ENCODE measurements at places on chromosomes 5 and 9. TPM values are rescaled to one million over a fixed set of nuclear protein-coding genes. Genes with fewer than 3 reads are reported as not detected.

- no peak for DNase-seq
These were observed 454 bp downstream of the NELFB start for GRCh38 chr9:137255448-137256114.

DNA sequence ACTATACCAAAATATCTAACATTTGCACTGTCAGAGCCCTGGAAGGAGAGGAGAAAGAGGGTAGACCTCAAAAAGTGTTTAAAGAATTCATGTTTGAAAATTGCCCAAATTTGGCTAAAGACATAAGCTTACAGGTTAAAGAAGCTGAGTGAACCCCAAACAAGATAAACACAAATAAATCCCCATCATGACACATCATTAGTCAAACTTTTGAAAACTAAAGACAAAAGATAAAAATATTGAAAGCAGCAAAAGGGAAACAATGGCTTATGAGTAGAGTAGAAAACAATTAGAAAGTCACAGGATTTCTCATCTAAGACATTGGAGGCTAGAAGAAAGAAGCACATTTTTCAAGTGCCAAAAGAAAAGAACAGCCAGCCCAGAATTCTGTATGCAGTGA is 6.1 kb upstream of the UBLCP1 start:
- no peak for DNase-seq

Gene BTNL8
- total RNA-seq = not detected

- no peak for DNase-seq
These were observed 31.7 kb upstream of the CEP72 start for GRCh38 chr5:580436-580835.
